ENCODE measurements at places on chromosomes 12 and 14.
A peak's percentile ranks its signal among the peaks of the same experiment; 100 is the strongest.

GRCh38 chr12:15590180-15590826 is 198.9 kb downstream of the EPS8 start:
- DNase-seq = peak; percentile 71

DNA sequence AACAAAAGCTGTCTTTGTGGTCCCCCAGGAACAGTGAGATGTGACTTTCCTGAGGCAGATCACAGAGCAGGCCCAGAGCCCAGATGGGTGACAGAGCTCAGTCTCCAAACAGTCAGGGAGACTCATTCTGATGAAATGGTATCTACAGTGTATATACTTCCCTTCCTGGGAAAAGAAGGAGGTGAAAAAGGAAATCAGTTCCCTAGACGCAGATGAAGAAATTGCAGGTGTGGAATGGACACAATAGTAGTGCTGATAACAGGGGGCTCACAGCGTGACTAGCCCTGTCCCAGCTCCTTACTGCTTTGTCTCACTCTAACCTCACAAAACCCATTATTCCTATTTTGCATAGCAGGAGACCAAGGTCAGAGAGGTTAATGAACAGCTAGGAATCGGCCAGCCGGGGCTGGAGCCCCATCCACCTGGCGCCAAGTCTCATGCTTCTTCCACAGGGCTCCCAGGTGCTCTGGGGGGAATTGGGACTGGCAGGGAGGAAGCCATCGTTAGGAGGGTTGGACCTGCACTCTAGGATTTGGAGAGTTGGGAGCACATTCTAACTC is 11.9 kb downstream of the KCNH3 start:
- DNase-seq = no peak

- no peak for DNase-seq
These were observed 57.6 kb downstream of the CRADD start for GRCh38 chr12:93734784-93735183.

- no peak for DNase-seq
These were observed 4.8 kb downstream of the TOGARAM1 start for GRCh38 chr14:44966601-44967336.

DNA sequence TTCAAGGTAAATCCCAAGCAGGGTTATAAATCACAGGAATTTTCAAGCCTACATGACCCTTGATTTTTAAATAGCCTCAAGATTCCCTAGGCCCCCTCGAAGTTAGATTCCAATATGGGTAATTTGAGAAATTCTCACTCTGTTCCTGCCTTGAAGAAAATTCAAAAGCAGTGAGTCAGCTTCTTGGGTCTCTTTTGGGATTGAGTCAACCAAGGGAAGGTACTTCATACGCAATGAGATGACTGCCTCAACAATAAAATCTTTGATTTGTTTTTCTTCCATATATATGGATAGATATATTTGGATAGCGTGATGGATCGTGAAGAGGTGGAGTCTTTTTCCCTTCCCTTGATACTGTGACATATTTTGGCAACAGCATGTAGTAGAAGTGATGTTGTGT is 180.4 kb upstream of the ATP2B1 start:
- no peak for DNase-seq

DNA sequence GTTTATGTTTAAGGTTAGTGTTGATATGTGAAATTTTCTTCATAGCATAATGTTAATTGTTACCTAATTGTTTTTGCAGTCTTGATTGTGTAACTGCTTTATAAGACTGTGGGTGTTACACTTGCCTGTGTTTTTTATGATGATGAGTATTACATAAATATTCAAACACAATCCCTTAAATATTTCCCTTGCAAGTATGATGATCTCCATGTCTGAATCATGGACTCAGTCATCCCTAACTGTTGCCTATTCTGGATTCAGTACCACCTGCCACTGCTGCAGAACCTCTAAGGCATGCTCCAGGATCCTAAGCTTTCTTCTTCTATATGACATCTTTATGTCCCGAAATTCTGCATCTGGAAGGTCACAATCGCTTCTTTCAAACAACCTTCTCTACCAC is 246.3 kb upstream of the CLEC14A start:
- no peak for DNase-seq

GRCh38 chr14:76638841-76639240 is 122.4 kb upstream of the VASH1 start:
- no peak for DNase-seq

GRCh38 chr14:104176611-104177010 is 38.2 kb downstream of the KIF26A start:
- DNase-seq = no peak

DNA sequence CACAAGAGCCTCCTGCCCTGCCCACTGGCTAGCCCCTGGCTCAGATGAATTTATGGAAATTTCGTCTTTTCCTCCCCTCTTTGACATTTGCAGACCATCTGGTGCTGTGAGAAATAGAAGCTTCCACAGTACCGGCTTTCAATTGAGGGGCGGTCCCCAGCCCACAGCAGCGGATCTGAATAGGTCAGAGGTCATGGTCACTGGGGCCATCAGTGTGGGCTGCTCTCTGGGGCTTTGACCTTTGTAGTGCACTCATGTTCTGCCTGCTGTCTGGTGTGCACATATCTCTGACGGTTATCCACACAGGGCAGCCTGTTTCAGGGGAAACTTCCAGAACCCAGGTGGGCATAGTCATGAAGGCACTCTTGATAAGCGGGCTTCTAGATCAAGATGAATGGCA is 2.5 kb upstream of the RFLNA start:
- DNase-seq = no peak

DNA sequence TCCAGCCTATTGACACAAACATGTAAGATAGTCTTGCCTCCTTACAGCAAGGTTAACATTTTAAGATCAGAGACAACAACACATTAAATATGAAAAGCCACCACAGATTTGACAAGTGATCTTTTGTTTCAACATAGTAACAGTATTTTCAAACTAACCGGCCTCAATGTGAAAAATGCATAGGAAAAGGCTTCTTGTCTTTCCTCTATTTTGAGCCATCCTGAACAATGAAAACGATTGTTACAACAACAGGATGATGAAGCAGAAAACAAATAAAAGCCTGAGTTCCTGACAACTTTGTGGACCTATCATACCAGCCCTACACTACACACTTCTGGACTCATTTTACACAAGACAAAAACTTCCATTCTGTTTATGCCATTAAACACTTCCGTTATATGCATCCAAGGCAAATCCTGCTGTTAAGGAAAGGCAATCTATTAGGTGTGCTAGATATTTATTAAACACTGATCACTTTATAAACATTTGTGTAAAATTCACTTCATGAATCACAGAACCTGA is 37.3 kb downstream of the BAZ1A start:
- no peak for DNase-seq

- DNase-seq = no peak
These were observed 87.9 kb downstream of the GAS2L3 start for GRCh38 chr12:100661300-100661951.

DNA sequence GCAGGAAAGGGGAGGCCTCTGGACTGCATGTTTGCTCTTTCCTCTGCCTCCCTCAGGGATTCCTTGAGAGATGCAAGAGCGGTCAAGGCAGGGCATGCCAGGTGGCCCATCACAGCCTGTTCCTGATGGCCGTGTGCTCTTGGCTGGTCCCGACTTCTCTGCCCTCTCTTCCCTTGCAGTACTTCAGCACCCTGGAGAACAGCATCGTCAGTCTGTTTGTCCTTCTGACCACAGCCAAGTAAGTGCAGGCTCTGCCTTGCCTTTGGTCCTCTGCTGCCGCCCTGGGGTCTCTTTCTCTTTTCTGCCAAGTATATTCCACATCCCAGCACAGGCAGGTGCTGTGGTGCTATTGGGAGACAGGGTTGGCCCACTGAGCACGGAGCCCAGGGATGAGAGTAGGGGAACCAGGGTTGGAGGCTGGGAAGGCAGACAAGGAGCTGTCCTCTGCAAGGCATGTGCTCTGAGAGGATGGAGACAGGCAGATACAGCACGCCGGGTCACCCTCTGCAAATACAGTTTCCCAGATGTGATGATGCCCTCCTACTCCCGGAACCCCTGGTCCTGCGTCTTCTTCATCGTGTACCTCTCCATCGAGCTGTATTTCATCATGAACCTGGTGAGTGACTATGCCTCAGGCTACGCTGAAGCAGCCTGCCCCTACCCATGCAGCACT is 51.9 kb downstream of the TPCN1 start:
- no peak for DNase-seq

GRCh38 chr14:56874375-56874774 is 64.1 kb upstream of the OTX2 start:
- DNase-seq = no peak

All from naive thymus-derived CD8-positive, alpha-beta T cell (primary cell).